ENCODE measurements at places on chromosomes 7 and 10.

DNA sequence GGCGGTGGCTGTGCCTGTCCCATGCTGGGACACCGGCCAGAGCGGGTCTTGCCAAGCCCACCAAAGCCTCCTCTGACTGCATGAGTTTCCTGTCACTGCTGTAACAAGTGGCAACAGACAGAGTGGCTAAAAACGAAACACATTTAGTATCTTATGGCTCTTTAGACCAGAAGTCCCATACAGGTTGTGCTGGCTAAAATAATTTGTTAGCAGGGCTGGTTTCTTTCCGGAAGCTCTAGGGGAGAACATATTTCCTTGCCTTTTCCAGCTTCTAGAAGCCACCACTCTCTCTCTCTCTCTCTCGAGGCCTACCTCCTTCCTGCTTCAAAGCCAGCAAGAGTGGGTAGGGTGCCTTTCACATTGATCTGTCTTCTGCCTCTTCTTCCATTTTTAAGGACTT, 171.6 kb upstream of the PLPP4 start:
- DNase-seq: no peak

DNA sequence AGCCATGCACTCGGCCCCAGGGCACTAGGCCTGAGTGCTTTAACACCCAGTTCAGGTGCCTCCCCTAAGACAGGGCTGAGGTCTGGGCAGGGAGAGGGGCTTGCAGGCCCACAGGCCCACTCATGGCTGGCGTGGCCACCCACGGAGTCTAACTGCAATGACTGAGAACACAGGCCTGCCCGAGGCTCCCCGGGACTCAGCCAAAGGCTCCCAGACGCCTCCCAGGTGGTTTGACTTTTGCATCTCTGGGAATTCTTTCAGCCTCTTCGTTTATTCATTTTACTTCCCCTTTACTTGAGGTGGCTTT, 37.3 kb downstream of the PTPRN2 start:
- DNase-seq: no peak

DNA sequence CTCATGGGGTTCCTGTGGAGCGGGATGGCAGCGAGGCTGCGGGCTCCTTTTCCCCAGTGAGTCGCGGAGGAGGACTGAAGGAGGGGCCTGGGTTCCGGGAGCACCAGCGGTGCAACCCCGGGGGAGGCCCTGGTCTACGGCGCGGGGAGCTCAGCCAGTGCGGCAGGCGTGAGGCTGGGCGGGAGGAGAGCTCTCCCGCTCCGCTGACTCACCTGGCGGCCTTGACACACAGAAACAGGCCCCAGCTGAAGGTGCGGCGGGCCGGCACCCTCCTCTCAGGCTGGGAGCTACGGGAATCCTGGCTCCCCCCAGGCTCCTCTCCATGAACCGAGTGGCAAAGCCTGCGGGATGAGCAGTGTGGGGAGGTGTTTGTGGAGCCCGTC, 6.8 kb upstream of the NOM1 start:
- DNase-seq: no peak

DNA sequence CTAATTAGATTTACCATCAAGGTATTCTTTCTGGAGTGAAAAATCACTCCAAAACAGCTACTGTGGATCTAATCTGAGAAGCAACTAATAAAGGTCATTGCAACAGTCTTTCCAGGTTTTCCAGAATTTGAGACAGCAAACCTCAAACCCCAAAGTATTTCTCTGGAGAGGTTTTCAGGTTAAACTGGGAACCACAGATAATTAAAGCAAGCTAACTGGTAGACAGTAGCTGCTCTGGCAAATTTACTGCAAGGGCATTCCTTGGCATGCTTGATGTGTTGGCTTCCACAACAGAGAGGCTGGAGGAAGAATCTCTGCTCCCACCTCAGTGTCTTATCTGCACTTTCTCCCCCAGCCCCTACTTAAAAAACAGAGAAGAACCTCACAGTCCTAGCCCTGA, 140.0 kb upstream of the NRBF2 start:
- DNase-seq: no peak

GRCh38 chr7:29196191-29196590, 1.6 kb downstream of the CHN2 start:
- DNase-seq: no peak

DNA sequence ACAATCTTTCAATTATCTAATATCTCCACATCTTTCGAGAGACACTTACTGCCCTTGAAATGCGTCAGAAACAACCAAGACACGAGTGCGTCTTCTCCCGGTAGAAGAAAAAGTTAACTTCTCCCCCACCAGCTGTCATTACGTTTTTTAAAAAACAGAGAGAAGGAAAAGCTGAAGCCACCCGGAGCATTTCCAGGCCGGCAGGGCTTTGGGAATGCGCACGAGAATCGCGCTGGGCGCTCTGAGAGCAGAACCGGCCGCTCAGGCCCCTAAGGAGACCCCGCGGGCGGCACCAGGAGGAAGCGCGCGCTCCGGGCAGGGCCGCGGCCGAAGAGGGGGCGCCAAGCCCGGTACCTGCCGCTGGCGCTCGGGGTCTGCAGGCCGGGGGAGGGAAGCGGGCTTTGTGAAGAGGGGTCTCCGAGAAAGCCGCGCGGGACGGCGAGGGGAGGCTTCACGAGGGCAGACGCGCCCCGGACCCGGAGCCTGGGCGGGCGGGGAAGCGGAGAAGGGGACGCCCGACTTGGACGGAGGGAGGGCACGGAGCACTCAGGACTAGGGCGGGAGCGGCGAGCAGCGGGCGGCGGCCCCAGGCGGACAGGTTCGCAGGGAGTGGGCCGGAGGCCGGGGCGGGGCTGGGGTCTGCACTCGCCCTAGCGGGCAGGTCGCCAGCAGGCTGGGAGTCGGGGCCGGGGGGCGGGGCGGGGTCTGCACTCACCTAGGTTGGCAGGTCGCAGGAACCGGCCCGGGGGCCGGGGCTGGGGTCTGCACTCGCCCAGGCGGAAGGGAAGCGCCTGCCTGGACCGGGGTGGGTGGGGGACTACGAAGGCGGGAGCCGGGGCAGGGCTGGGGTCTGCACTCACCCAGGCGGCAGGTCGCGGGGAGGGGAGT, 932 bp downstream of the ESYT2 start:
- no peak for DNase-seq

DNA sequence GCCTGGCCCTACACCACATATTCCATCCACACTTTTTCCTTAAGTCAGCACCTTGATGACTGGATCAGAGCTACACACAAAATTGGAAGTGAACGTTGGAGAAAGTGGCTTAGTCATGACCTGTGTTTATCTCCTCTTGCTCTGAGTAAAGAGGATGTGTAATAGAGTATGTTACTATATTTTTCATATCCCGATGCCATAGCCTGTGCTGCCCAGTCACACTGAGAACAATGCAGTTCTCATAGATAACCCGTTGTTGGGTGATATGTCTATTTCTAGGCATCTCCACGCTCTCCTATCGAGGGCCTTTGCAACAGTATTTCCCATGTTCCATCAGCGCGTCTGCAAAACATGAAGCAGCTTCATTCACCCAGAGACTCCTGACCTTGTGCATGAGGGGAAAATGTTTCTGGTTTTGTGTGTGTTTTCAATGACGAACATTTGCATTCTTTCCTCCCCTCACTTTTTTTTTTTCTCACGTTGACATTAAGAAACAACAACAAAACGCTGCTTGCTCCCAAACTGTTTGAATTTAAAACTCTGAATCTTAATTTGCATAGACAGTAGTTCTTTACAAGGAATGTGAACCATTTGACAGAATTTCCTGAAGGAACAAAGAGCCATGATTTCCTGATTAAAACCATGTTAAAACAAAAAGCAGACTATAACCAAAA, 43.4 kb downstream of the GRK5 start:
- DNase-seq: no peak

DNA sequence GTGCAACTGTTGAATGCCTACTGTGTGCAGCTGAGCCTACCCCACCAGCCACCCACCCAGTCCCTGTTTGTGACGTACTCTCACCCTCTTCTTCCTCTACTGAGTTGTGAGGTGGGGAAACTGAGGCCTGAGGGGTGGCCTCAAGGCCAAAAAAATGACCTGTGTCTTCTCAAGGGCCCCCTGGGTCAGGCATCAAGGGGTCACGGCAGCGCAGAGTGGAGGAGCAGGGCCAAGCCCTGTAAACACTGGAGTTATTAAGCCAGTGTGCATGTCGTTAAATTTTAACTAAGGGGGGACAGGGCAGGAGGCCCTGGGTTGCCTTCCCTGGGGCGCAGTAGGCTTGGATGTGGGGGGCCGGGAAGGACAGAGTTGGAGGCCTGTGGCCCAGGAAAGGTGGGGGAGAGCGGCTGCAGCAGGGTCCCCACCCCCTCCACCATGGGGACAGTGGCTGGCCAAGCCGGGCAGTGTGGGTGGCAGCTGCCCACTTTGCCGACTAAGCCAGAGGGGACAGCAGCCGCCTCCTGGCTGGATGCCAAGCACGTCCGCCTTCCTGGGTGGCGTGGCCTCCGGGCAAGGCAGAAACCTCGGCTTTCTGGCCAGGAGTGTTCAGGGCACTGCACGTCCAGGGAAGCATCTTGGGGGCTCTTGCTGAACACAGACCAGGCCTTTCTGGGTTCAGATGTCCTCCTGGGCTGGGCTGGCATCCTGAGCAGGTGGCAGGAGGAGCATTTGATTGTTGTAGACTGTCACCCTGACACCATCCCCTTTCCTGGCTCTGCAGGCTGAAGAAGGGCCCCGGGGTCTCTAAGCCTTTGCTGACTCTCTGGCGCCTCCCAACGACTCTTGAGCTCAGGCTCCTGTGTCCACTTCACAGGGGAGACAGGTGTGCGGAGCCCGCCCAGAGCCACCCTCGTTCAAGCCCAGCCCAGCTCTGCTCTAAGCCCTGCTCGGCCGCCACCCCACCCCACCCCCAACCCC, 1.9 kb downstream of the SLC29A4 start:
- no peak for DNase-seq

DNA sequence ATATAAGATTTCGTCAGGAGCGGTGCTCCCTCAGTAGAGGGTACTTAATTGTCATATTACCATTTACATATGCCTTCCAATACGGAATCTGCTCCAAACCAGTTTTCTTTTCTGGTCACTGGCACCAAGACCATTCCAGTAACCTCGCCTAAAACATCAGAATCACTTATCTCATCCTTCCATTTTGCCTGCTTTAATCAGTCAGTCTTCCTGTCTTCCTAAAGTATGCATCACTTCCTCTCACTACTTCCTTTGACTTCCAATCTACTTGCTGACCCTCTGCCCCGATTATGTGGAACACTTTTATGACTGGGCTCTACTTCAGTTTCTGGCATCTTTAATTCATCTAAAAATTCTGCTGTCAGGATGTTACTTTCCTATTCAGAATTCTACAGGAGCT, 33.5 kb downstream of the CUL2 start:
- DNase-seq: no peak

GRCh38 chr7:142795339-142795863, 24.6 kb downstream of the PRSS2 start:
- DNase-seq: no peak

DNA sequence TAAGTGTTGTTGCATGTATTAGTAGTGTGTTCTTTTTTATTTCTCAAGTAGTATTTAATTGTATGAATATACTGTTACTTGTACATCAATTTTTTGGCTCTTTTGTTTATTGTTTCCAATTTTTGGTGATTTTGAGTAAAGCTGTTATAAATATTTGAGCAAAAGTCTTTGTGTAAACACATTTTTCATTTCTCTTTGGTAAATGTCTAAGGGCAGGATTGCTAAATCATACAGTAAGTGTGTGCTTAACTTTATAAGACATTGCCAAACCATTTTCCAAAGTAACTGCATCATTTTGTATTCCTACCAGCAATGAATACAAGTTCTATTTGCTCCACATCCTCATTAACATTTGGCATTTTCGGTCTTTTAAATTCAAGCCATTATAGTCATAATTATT, 92.8 kb downstream of the ICA1 start:
- DNase-seq: no peak
